ENCODE measurements at places on chromosomes 5 and 9. TPM values are rescaled to one million over a fixed set of nuclear protein-coding genes. Genes with fewer than 3 reads are reported as not detected.

DNA sequence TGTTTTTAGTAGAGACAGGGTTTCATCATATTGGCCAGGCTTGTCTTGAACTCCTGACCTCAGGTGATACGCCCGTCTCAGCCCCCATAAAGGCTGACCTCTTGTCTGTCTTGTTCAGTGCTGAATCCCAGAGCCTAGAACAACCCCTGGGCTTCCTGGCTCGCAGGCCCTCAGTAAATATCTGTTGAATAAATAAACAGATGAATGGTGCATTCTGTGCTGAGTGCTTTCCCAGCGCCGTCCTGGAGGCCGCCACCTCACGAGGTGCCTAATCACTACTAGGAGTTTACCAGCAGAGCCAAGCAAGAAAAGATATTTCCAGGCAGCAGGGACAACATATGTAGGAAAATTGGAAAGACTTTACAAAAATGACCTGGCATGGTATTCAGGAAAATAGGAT, 88.5 kb downstream of the SNX24 start:
- DNase-seq: peak; percentile 51

DNA sequence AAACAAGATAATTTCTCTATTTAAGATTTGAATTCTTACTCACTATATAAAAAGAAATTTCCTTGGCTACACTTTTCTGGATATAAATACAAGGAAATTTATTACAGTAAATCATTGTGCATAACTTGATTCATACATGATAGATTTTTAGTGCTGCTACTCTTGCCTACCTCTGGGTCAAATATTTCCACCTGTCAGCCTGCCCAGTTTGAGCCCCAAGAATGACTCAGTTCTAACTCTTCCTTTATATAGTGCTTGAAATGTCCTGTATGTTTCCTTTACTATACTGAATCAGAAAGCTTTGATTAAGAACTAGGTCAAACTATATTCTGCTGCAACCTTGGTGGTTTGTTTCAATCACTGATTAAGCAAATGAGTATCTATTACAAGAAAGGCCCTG, 147.4 kb upstream of the FTMT start:
- no peak for DNase-seq

GRCh38 chr5:39024005-39024404, 50.2 kb downstream of the RICTOR start:
- DNase-seq: no peak

DNA sequence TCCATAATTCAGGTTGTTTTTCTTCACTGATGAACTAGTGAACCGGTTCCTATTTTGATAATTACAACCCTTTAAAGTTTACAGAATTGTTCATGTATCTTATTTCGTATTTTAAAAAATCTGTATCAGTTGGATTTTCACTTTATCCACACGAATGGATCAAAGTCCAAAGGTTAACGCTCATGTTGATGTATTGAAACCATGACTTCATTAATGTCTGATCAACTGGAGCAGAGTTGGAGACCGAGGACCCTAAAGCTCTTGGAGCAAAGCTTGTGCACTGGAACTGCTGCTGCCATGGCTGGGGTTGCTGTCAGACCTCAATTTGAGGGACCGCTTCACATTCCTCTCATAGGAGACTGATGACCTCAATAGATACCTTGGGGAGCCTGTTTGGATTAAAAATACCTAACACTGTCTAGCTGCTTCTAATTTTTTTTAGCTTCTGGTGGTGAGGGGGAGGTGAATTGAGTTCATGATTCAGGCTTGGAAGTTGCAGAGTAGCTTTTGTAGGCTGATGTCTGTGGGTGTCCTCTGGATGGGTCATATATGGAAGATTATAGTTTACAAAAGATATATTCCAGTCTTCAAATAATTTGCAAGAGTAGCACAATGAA, 45.1 kb downstream of the KIAA1958 start:
- DNase-seq: no peak

DNA sequence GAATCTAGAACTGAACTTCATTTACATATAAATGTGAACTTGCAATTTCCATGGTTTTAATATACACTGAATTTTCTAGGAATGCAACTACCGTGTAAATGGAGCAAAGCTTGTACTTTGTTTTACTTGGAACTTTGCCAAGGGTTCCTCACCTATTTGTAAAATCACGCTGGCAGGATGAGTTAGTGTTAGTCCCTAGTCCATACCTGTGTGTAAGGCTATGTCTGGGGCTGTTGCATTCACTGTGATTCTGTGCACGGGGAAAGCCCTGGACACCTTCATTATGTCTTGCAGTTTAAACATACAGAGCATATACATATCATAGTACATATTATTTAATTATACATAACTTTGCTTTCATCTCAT, 119.9 kb downstream of the PAX5 start:
- no peak for DNase-seq

GRCh38 chr9:5442400-5443011, 4.8 kb upstream of the PLGRKT start:
- peak; percentile 38 for DNase-seq

GRCh38 chr5:5652181-5652580, 229.7 kb downstream of the ICE1 start:
- DNase-seq: no peak

DNA sequence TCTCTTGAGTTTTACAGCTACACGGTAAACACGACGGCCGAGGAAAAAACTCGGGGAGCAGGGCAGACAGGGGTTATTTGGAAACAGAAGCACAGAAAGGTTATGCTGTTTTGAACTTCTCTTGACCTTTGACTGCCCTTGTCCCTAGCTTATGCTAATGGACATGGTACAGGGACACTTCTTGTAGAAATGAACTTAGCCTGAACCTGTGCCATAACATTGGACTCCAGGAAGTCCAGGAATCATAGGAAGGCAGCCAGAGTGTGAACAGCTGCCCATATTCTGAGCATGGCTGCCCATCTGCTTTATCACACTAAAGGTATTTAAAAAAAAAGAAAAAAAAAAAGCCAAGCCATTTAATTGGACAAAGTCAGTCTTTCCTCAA, 46.1 kb downstream of the NR6A1 start:
- DNase-seq: no peak

DNA sequence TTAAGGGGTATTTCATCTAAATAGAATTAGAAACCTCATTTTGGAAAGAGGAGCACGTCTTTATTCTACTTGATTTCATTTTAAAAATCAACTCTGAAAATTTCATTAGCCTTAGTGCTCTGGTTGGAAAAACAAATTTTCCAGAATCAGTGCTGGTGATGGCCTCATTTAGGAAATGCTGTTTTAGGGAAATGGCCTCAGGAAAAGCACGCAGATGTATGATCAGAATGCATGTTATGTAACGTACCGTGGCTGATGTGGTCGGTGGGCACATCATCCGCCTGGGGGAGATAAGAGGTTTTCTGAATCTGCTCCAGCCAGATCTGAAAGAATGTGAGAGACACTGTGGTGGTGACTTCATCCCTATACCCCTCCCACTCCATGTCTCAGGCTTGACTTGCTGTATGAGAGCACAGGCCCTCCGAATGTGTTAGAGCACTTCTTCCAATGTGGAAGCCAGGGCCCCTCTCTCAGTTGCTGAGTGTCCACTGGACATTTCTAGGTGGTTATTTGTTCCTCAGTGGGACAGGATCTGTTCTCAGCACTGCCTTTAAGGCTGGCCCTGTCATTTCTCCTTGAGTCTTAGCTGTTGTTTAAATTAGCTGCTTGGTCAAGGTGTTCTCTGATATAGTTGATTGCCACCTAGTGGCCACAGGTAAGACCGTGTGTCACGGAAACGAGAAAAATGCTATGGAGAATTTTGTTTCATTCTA, 96.5 kb downstream of the ARHGAP26 start:
- peak; percentile 87 for DNase-seq

GRCh38 chr5:132414634-132415378, 45.3 kb downstream of the SLC22A5 start:
- DNase-seq: peak; percentile 64

DNA sequence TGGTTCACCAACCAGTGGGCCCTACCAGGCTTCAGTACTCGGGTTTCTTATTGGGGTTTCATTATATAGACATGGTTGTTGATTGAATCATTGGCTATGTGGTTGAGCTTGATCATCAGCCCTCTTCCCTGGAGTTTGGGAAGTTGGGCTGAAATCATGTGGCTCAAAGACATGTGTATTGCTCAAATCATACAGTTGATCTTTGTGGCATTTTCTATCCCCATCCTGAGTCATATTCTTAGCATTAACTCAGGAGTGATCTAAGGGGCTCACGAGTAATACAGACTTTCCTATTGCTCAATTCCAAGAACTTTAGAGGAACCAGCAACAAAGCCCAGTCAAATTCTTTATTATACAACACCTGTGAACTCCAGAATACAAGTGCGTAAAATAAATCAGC, 66.2 kb downstream of the SMC5 start:
- no peak for DNase-seq

GRCh38 chr9:11038366-11038765, 425.6 kb upstream of the PTPRD start:
- no peak for DNase-seq

GRCh38 chr5:61805101-61805500, 473.0 kb downstream of the ZSWIM6 start:
- DNase-seq: peak; percentile 34

DNA sequence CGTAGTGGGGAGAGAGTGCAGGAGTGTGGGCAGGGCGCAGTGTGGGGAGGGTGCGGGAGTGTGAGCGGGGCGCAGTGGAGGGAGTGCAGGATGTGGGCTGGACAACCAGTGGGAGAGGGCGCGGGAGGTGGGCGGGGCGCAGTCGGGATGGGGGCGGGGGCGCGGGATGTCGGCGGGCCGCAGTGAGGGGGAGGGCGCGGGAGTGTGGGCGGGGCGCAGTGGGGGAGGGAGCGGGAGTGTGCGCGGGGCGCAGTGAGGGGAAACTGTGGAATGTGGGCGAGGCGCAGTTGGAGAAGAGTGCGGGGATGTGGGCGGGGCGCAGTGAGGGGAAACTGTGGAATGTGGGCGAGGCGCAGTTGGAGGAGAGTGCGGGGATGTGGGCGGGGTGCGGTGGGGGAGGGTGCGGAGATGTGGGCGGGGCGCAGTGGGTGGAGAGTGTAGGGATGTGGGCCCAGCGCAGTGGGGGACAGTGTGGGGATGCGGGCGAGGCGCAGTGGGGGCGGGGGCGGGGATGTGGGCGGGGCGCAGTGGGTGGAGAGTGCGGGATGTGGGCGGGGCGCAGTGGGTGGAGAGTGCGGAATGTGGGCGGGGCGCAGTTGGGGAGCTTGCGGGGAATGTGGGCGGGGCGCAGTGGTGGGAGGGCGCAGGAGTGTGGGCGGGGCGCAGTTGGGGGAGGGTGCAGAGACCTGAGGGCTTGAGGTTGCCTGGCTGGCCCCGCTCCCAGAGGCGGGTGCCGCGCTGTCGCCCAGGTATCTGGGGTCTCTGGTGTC, at the start of gene NXNL2:
Gene NXNL2, plus strand, starts transcription at position 723 of the 770 bp plus-strand sequence. CDS start 257 bp downstream, outside the sequence.
- peak; percentile 76 for DNase-seq

- no peak for DNase-seq
These were observed 59.1 kb downstream of the JMY start for GRCh38 chr5:79295029-79295428.

DNA sequence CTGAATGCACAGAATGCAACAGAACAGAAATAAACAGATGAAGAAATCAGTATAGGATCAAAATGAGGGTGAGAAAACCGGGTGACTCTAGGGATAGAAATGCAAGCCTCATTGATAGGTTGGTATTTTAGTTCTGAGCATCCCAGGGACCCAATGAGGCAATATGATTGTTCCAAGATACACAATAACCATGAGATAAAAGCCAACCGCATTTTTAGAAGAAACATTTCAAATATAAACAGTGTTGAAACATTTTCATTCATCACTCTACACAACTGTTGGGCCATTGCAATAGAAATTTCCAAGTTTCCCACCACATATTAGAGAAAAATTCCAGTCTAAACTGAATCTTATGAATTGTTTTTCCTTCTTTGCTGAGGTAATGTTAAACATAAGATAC, 452.3 kb upstream of the PTGER4 start:
- DNase-seq: no peak

DNA sequence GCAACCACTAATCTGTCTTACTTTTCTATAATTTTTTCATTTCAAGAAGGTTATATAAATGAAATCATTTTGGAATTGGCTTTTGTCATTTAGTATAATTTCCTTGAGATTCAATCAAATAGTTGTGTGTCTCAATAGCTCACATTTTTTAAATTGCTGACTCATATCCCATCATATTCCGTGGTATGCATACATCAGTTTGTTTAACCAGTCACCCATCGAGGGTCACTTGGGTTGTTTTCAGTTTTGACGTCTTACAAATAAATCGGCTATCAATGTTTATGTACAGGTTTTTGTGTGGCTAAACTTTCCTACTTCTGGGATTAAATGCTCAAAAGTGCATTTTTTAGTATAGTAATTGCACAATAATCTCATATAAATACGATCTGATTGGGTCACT, 185.5 kb downstream of the TAF11L14 start:
- no peak for DNase-seq

DNA sequence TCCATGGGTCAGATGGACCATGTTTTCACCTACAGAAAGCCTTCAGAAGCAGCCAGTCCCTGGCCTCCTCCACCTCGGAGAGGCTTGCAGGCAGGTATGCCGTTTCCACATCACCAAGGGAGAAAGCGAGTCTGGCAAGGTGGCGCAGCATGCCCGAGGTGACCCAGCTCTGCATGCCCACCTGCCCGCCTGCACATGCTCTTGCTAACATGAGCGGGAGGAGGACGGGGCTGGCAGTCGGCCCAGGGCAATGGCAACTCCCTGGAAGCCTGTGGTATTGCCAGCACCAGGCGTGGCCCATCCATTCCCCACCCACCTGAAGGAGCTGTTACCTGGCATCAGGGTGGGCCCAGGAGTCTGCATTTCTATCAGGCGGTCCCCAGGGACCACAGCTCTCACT, 3.3 kb upstream of the NINJ1 start:
- no peak for DNase-seq

GRCh38 chr5:1707467-1707866, 92.2 kb downstream of the MRPL36 start:
- no peak for DNase-seq

DNA sequence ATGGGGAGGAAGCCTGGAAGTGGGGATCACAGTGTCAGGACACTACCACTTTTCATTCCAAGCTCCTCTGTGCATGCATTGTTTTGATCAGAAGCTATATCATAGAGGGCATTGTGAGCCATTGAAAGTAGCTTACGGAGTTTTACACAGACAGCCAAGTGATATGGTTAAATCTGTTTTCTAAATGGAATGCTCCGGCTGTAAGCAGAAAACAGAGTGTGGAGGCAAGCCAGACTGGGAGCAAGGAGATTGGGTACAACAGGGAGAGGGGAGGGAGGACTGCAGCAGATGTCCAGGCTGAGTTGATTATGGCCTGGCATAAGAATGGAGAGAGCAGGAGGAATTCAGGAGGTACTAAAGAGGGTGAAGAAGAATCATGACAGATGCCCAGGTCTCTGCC, 15.5 kb upstream of the SOWAHA start:
- no peak for DNase-seq

GRCh38 chr9:112328545-112328944, 4.9 kb downstream of the PTBP3 start:
- DNase-seq: no peak

GRCh38 chr9:30459156-30459555, 1925.3 kb upstream of the ACO1 start:
- DNase-seq: no peak

- no peak for DNase-seq
These were observed 40.3 kb upstream of the EQTN start for GRCh38 chr9:27337236-27337635.

Gene CDX1
- total RNA-seq: not detected

Gene SPATA31A1
- not detected for total RNA-seq

Gene ARRDC3
- total RNA-seq: 40.5 TPM

Gene LECT2
- not detected for total RNA-seq

Gene LCN15
- total RNA-seq: not detected

Gene TEX48
- total RNA-seq: not detected

Gene PPP1R2B
- not detected for total RNA-seq

Gene PCDHB16
- 4.1 TPM for total RNA-seq

Gene SLC6A3
- not detected for total RNA-seq

Gene CCL19
- total RNA-seq: not detected

Gene GARIN3
- total RNA-seq: not detected

Gene FCN1
- total RNA-seq: not detected

Gene ANAPC2
- 38.2 TPM for total RNA-seq
